GM13976 (cell line): ENCODE measurements at places on chromosomes 6 and 20.

DNA sequence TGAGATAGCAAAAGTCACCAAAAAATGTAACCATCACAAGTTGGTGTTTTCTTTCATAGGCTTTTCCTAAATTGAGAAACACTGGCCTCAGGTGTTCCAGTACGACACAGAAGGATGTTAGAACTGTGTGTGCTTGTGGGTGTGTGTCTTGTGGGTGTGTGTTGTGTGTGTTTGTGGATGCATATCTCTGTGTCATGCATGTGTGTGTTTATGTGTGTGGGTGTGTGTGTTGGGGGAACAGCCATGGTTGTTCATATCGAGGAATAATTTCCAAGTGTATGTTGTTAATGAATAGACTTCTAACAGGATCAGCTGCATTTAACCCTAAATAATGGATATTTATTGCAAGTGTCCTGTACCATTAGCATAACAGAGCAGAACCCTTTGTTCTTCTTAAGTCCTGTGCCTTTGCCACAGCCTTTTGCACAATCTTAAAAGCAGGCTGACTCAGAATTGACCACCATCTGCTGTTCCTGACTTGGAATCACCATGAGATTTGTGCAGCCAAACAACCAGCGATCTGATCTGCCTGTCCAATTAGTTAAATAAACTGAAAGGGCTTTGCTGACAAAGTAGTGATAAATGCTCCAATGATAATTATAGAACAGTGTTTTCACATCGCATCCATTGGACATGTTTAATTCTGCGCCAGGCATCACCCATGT, 7.6 kb downstream of the CD93 start:
- DNase-seq = no peak

- DNase-seq = no peak
Observed at GRCh38 chr6:36769676-36770499, 69.4 kb downstream of the CPNE5 start.

GRCh38 chr6:139290787-139291311, 949 bp downstream of the TXLNB start:
- peak; percentile 80 for DNase-seq

DNA sequence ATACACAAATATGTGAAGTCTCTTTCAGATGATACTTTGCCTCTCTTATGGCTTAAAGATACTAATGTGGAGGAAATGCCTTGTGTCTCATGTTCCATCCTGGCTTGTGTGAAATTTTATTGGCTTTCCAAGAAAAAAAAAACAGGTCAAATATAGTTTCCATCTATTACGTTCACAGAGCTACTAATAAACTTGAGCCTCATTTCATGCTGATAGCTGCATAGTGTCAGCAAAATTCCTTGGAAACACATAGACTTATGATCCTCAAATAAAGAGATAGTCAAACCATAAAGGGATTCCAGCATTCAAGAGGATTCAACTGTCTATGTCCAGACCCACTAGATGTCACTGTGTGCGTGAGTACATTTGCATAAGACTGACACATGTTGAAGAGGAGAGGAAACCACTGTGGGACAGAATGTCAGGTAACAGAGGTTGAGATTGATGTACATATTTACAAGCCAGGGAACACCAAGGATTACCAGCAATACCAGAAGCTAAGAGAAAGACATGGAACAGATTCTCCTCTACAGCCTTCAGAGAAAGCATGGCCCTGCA, 266.6 kb downstream of the COL12A1 start:
- DNase-seq = no peak

DNA sequence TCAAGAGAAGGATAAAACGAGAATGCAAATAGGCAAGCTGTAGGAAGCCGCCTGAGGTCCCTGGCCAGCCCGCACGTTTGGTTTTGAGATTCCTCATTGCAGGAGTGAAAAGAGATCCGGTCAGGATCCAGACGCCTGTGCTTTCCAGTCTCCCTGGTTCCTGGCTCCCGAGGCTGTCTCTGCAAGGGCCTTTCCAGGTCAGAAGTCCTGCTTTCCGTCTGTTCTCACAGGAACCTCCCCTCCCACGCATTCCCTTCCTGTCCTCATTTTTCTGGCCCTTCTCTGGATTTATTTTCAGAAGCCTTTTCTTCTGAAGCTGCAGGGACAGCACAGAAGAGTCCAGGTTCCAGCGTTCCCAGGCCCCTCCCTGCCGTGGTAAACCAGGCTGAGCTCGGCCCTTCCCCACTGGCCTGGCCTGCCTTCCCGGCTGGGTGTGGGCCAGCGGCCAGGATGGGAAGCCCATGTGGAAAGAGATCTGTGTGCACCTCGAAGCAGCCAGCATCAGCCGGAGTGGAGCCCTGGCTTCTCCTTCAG, 54.0 kb downstream of the TMEM242 start:
- no peak for DNase-seq

- peak; percentile 68 for DNase-seq
Observed at GRCh38 chr6:28953039-28953584, 29.3 kb upstream of the TRIM27 start.

DNA sequence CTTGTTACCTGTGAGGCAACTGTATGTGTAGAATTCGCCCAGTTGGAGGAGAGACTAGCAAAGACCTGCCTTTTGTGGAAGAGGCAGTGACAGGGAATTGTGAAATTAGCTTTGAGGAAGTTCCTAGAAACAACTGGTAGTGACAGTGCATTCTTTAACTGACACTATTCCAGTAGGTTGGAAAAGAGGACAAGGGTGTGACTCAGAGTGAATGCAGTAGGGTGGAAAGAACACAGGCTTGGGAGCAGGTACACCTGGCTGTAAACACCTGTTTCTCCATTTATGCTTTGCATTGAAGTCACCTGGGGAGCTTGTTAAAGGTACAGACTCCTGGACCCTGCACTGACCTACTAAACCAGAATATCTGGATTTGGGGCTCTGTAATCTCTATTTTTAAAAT, 295.7 kb downstream of the PHACTR1 start:
- DNase-seq = no peak

- DNase-seq = no peak
Observed at GRCh38 chr20:61014491-61014890, 237.6 kb upstream of the CDH4 start.

- peak; percentile 2 for DNase-seq
Observed at GRCh38 chr6:166910601-166911000, 45.7 kb downstream of the RNASET2 start.

DNA sequence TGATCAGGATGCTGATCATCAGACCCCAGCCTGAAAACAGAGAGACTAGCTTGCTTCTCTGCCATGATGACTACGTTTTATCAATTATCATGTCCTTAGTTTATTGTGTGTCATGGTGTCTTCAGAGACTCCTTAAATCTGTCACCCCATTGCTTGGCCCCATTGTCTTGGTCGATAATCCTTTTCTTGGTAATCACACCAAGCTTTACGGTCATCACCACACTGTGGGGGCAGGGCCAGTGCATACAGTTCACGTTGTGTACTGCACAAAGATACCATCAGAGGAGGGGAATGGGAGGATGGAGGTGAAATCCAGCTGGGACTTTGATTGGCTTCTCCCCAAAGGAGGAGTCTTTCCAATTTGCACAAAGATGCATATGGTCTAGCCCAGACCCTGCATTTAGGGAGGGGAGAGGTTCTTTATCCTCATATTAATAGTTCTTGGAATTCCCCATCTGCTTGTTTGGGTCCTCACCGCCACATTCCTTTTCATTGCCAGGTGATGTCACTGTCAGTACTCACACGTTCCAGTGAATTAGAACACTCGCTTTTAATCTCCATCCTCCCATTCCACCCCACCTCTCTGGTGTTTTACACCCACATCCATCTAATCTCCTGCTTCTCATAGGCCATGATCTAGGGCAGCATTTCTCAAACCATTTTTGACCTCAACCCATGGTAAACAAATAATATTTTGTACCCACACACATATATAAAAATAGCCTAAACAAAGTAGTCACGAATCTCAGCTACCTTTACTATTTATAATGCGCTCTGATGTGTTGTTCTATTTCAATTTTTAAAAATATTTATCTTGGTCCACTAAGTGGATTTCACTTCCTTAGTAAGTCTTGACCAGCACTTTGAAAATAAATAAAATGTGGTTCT, 5.7 kb downstream of the ETV7 start:
- peak; percentile 43 for DNase-seq

DNA sequence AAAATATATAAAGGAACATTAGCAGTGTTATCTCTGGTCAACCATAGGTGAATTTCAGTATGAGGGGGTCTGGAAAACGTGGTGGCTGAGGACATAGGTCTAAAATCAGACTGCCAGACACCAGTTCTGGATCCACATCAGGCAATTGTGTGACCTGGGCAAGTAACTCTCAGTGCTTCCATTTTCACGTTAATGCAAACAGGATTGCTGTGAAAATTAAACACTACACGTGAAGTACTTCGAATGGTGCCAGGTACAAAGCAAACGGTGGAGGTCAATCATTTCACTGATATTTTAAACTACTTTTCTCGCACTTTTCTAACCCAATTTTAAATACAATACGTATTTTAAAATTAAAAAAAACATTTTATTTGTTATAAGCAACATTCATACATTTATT, 315.7 kb downstream of the TRDN start:
- no peak for DNase-seq

DNA sequence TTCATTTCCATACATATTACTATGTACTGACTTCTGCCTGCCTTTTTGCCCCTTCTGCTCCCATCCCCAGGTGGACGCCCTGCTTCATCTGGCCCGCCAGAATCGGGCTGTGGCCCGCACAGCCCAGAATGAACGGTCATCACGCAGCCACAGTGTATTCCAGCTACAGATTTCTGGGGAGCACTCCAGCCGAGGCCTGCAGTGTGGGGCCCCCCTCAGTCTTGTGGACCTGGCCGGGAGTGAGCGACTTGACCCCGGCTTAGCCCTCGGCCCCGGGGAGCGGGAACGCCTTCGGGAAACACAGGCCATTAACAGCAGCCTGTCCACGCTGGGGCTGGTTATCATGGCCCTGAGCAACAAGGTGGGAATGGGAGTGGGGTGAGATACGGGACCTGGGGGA, 4.7 kb upstream of the PHF1 start:
- no peak for DNase-seq
